Globus pallidus (tissue), 1 donor: ENCODE measurements at places on chromosomes 4 and X.

- no peak for DNase-seq
Observed at GRCh38 chr4:71209161-71209560, 129.7 kb upstream of the SLC4A4 start.

DNA sequence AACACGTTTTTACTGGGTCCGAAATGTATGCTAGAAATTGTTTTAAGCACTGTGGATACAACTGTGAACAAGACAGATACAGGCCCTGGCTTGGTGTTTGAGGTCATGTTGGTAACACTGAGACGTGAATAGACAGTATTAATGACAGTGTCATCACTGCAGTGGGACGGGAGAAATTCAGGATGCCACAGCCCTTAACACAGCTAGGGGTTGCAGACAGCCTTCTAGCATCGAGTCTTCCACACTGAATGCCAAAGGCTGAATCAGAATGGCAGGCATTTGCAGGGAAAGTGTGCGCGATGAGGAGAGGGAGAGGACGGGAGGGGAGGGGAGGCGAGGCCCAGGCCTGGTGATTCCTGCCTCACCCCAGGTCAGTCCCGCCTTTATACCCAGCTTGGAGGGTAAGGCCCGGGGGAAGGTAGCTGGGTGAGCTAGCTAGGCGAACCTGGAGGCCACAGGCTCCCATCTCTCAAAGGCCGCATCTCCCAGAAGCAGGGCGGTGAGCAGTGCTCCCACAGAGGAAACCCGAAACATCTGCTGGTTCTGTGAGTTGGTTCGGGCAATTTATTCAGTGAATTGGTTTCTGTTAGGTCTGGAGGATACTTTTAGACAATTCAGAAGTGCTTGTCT, 44.1 kb upstream of the CLDN24 start:
- no peak for DNase-seq

GRCh38 chr4:98929341-98930267, 671 bp upstream of the EIF4E start:
- no peak for DNase-seq

GRCh38 chrX:48548871-48549270, 9.4 kb downstream of the TBC1D25 start:
- DNase-seq = no peak

DNA sequence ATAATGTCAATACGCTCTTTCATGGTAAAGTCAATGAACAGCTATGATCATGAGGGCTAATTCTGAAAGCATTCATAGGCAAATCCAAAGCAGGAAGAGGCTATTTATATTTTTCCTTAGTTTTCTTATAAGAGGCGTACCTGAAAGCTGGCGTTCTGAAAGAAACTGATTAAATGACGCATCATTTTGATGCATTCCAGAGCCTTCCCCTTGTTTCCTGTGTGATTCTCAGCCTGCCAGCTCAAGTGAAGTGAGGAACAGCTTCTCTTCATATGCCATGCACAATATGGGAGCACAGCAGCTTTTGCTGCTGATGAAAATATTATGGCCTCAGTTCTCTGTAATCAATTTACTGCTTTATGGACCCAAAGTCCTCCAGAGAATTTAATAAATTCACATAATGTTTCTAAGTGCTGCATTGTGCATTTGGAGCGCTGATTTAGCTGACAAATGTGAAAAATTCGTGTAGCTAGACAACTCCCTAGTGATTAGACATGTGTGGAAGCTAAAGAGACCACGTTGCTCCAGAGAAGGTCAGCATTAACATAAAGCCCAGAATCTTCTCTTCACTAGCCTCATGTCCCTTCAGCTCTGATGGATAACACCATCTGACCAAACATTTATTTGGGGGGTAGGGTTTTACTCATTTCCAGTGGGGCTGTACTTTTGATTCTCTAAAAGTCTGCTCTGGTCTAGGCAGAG, 110.8 kb downstream of the GPAT3 start:
- no peak for DNase-seq

DNA sequence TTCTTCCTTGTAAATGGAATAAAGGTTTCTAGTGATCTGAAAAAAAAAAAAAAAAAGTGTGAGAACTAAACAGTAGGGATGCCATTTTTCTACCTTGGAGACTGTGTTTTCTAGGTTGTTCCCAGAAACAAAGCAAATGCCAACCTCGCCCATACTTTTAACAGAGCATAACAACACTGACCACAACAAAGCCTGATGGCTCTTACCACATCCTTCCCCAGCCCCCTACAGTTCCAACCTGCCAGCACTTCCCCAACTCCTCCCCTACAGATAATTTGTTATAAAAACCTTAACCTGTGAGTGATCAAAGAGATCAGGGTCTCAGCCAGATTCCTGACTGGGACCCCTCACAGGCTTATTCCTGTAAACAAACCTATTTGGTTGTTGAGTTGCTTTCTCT, 940.0 kb downstream of the SH3BGRL start:
- DNase-seq = no peak

- no peak for DNase-seq
Observed at GRCh38 chr4:143085224-143085623, 99.5 kb upstream of the USP38 start.

GRCh38 chr4:4560136-4560535, 18.3 kb upstream of the STX18 start:
- DNase-seq = no peak
